ENCODE measurements at places on chromosomes 3 and 15.

DNA sequence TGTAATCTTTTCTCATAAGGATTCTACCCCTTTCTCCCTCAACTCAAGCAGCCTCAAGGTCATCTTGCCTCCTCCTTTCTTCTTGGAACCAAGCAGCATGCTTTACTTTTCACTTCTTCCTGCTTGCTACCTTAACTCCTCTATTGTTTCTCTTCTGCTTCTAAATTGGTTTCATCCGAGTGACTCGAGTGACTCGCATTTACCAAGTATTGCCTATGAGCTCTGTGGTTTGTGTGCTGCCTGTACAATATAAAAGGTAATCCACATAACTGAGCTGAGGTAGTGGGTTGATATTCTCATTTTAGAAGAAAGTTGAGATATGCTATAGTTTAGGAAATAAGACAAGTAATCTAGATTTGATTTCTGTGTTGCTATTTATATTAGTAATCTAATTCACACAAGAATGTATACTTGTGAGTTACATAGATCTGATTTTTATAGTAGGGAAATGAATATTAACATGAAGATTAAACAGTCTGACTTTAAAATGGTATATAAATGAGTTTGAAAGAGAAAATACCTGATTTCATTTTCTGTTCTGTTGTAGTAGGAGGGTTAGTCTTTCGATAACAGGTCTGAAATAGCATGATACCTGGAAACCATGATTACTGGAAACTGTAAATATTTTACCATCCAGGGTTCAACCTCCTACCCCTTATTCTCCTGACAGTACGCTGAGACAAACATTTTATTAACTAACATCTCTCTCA is 5.5 kb downstream of the HHLA2 start:
- peak; percentile 57 for DNase-seq

DNA sequence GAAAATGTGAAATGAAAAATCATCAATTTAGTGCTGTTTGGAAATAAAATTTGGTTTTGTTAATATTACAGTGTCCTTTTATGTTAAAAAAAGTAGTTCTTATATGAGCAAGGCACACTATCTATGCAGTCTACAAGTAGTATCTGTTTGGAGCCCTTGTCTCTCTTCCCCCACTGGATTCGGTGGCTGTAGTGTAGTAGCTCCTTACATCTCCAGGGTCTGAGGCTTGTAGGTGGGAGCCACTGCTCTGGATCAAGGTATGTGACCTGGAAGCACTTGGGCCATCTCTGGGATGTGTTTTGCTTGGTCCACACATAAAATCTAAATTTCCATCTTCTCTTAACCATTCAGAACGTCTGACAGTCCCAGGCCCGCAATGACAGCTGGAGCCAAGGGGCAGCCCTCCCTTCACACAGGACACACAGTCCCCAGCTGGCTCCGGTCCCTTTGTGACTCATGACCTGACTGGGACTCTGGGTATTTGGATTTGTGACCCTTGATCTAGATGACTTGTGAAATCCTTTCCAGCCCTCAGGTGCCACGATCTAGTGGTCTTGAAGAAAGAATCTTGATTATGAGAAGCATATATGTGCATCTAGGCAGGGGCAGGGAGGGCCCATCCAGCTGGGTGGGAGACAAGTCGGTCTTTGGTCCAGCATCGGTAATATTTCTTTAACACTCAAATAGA is 80.0 kb downstream of the USP13 start:
- no peak for DNase-seq

- no peak for DNase-seq
Measured at GRCh38 chr3:110420158-110420641, 651.4 kb upstream of the NECTIN3 start.

DNA sequence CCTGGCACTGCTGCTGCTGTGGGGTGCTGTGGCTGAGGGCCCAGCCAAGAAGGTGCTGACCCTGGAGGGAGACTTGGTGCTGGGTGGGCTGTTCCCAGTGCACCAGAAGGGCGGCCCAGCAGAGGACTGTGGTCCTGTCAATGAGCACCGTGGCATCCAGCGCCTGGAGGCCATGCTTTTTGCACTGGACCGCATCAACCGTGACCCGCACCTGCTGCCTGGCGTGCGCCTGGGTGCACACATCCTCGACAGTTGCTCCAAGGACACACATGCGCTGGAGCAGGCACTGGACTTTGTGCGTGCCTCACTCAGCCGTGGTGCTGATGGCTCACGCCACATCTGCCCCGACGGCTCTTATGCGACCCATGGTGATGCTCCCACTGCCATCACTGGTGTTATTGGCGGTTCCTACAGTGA is 2.1 kb downstream of the GRM2 start:
- no peak for DNase-seq

DNA sequence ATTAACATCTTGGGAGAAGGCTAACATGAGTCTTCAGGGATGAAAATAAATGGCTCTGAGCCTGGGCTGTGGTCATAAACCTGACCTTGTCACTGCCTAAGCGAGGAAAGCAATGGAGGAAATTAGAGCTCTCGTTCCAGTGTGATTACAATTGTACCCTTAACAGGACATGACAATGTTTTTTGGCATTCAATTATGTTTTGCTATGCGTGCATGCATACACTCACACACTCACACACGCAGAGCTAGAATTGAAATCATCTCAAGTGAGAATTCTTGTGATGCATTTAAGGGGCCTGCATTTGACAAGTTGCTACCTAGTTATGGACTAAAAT is 24.1 kb downstream of the ZNF80 start:
- DNase-seq: no peak

GRCh38 chr3:108804966-108805365 is 17.6 kb upstream of the TRAT1 start:
- no peak for DNase-seq

- no peak for DNase-seq
Measured at GRCh38 chr3:104359546-104359945, 1007.2 kb upstream of the ALCAM start.

GRCh38 chr15:67955252-67955651 is 98.9 kb upstream of the PIAS1 start:
- no peak for DNase-seq

GRCh38 chr3:36954452-36955134 is 9.7 kb upstream of the TRANK1 start:
- no peak for DNase-seq

- DNase-seq: peak; percentile 92
Measured at GRCh38 chr3:50237754-50238548, 1.9 kb downstream of the GNAI2 start.

DNA sequence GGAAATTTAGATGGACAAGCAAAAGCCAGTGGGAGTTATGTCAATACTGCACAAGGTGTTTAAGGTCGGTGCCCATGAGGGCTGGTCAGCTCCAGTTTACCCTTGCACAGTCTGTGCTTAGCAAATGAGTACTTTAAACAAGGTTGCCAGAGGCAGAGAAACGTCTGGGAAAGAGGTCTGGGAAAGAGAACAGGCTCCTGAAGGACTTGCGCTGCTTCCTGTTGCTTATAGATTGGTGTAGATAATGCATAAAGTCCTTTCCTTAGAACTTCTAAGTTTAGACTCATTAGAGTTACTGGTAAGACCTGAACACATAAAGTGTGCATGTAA is 162.6 kb upstream of the P2RY1 start:
- DNase-seq: no peak

DNA sequence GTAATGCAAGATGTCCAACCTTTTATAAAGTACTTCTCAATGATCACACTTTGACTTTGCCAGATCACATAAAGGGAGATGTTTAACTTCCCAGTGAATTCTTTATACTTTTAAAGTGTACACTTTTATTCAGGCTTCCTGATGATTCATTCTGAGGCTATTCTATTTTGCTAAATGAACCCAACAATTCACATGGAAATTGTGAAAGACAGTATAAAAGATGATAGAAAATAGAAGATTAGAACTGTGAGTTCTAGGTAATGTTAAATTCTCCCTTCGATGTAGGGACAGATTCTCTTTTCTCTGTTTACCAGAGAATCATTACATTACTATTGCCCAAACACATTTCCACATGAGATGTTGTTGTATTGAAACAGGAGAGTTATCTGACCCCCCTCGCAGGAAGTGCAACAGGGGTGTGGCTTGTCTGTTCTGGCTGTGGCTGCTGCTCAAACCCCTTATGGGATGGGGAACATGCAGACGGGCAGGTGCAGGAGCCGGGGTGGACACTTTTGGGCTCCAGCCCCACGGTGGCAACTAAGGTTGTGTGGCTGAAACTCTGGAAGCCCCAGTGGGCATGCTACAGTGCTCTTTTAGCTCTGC is 131.3 kb upstream of the LRTM1 start:
- no peak for DNase-seq

DNA sequence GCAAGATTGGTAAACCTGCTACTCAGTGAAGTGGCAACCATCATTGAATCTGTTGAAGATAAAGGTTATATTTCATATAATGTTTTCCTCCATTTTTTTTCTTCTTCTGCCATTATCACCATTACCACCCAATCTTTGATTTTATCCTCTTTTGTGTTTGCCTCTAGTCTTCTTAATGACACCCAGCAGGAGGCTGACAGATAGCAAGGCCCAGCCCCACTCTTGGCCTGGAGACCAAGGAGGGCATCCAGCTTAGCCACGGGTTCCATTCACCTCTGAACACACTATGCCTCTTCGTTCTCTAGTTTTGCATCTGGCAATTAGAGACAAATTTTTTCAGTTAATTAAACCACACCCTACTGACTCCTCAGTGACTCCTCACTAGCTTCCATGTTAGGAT is 129.7 kb downstream of the TPRG1 start:
- no peak for DNase-seq

DNA sequence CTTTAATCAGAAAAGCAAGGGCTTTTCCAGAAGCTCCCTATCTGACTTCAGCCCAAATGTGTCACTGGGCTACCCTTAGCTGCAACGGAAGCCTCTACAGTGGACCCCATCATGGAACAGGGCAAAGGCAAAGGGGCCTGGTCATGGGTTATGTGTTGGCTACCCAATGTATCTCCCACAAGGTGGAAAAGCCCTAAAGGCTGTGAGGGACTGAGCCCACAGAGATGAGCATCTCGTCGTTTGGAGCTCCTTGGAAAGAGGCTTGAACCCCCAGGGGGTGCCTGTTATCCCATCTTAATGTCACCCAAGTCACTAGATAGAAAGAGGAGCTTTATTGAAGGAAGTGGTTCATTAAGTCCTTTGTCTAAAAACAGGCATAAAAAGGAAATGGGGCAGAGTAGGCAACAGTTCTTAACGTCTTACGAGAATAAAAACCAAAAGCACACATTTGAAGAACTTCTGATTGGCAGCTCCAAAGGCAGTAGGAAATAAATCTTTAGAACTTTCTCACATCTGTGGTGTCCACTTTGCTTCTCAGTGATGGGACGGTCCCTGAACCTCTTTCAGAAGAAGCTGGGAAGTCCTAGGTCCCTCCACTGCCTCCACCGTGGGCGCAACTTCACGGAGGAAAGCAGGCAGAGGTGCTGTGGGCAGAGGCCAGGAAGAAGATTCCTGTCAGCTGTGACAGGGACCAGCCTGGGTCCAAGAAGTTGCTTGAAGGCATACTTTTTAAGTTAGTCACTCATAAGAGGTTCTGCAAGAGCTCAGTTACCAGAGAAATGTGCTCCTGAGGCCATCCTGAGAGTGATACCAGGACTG is 93.7 kb downstream of the MYLK start:
- no peak for DNase-seq

- no peak for DNase-seq
Measured at GRCh38 chr3:26108846-26109489, 319.1 kb downstream of the OXSM start.

DNA sequence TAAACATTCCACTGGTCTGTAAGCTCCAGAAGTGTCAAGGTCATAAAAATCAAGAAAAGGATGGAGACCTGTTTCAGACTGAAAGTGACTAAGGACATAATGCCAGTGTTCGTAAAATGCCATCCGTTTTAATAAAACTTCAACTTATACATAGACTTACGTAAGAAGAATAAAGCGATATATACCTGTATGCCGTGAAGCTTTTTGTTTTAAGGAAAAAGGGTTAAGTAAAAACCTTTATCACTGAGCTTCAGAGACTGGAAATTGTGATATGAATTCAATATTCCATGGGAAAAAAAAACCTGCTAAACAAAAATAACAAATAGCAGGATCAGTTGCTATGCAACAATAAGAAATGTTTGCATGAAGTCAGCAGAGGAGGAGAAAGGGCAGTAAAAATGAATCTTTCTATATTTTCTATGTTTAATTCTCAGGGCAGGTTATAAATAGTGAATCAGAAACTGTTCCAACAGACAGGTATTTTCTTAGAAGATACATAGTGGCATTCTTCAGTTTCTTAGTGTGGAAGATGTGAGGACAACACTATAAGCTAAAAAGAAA is 42.5 kb downstream of the CHSY1 start:
- DNase-seq: no peak

- no peak for DNase-seq
Measured at GRCh38 chr3:26198609-26199008, 408.7 kb downstream of the OXSM start.

GRCh38 chr15:98953968-98954367 is 53.6 kb downstream of the PGPEP1L start:
- DNase-seq: no peak

DNA sequence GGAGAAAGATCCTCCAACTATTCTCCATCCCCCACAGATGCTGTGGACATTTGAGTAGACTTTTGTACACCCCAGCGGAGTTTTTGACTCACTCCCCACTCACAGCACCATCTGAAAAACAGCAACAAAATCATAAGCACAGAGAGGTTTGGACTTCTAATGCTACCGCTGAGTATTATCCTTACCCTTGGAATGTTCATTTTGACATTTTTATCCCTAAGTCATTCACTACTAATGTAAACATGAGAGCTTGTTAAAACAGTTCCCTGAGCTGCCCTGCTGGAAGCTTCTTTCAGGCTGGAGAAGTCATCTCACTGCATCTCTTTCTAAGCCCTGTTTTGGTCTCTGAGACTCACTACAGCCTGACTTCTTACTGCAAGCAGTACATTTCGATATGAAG is 1045.9 kb downstream of the MCTP2 start:
- DNase-seq: no peak

DNA sequence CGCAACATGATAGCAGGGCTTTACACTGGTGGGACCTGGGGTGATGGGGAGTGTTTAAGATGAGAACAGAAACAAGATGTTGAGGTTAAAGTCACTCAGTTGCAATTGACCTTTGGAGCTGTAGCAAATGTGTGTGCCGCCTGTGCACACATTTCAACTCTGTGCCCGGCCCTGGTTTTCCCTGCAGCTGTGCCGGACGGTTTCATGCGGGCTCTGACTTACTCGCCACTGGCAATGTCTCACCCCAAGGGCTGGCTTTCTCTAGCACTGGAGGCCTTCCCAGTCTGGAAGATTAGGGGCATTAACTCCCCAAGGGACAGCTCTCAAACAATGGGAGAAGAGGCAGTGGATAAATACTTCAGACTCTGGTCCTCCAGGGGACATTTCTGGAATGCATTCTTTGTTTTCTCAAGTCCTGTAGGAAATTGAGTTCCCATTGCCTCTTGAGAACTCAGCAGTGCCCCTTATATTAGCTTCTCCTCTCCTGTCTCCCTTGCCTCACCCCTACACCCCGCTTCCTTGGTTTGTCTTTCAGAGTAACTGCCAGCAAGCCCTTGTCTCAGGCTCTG is 152.5 kb downstream of the EDEM1 start:
- no peak for DNase-seq

- no peak for DNase-seq
Measured at GRCh38 chr3:43919029-43919428, 228.3 kb downstream of the ABHD5 start.

Measured in activated CD4-positive, alpha-beta T cell treated with anti-CD3 and anti-CD28 coated beads, Interleukin-2, Interleukin-4, amounts not matched to agents 100 ng/mL and 50 ng/mL, durations not matched to agents 16 hours and 8 hours (primary cell).